ENCODE measurements at places on chromosomes 1 and 21.

DNA sequence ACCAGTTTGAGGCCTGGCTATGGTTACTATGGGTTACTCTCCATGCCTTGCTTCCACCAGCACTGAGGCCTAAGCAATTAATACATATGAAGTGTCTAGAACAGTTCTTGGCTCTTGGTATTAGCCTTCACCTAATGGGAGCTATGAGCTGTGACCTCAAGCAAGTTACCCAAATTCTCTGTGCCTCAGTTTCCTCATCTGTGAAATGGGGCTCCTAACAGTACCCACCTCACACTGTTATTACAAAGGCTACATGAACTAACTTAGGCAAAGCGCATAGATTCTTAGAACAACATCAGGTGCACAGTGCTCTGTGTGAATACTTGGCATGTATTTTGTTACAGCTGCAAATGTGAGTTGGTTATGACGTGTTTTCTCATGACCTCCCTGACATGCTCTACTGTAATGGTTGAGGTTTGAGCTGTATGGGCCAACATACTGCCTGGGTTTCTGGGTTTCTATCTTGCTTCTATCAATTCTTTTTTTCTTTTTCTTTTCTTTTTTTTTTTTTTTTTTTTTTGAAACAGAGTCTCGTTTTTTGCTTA lies 26.5 kb downstream of the CDCP2 start:
- no peak for DNase-seq

DNA sequence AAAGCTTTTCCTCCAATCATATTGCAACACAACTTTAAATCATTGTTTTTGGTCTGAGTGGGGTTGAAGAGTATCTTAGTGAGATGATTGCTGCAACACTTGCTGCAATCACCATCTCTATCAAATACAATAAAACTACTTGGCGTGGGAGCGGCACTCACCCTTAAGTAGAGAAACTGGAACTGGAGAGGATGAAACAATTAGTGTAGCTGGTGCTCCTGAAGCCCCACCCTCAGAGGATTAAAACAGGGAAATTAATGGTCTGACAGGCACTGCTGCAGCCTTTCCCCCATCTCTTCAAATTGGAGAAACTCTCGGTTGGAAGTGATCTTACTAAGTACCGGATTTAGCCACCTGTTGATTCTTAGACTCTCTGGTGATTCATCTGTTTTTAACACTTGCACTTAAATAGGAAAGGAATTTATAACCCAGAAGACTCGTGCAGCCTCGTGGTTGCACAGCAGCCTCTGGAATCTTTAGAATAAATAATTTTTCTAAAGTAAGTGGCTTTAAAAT lies 80.5 kb upstream of the KIF26B start:
- DNase-seq = no peak

GRCh38 chr1:93537924-93538323 lies 90.0 kb downstream of the FNBP1L start:
- no peak for DNase-seq

DNA sequence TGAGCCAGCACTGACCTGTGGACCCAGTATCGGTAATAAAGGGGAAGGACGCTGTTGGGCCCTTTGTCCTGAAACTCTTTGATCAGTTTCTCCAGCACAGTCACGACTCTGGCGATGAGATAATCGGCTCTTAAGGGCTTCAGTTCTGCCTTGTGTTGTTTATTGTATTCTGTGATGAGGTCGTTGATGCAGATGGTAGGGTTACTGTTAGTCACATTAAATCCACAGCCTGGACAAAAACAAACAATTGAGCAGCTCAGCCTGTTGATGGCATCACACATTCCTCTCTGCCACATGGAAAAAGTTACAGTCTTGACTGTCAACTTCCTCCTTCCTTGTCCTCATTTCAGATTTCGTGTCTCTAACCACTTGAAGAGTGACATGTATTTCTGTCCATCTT lies 57.6 kb downstream of the SIM2 start:
- no peak for DNase-seq

DNA sequence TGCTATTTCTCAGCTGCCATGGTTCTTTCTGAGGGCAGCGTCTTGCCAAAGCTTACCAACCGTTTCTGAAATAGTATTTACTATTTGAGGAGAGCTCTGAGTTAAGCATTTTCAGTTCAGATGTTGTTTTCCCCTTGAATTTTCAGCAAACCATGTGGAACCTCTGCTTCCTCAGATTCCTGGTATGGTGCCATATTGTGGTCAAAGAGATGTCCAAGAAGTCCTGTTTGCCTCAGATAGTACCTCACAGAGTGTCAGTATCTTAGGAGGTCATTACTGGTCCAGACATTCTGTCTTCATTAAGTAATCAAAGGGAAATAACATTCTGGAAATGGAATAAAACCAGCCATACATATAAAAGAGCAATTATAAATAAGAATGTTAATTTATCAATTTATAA lies 36.6 kb downstream of the VANGL2 start:
- DNase-seq = no peak

- no peak for DNase-seq
These were observed 1.4 kb upstream of the RBM15 start for GRCh38 chr1:110337704-110338308.

GRCh38 chr1:10625076-10625475 lies 150.3 kb downstream of the PEX14 start:
- no peak for DNase-seq

DNA sequence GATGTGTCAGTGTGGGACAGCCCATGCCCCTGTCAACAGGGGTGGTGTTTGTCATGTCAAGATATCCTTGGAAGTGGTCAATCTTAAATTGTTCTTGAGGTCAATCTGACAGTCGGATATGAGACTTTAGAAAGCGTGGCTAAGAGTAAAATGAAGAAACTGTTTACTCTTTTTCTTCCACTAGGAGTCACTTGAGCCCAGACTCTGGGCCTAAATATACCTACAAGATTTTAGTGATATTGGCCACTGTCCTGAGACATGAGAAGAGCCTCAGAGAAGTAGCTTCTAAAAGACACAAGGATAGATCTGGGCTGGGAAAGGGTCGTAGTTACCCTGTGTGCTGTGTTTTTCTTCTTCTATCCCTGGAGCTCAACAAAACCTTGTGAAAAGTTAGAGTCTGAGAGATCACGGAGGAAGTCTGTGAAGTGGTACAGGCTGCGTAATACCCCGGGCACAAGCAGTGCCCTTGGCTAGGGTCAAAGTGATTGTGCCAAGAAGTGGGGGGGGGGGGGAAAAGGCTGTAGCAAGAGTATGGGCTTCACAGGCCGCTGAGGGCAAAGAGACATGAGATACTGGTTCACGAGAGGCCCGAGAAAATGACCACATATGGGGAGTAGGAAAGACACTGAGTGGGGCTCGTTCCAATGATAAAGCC lies 355.2 kb upstream of the GREM2 start:
- DNase-seq = no peak

- DNase-seq = no peak
These were observed 245.6 kb downstream of the SIPA1L2 start for GRCh38 chr1:232384171-232384883.

DNA sequence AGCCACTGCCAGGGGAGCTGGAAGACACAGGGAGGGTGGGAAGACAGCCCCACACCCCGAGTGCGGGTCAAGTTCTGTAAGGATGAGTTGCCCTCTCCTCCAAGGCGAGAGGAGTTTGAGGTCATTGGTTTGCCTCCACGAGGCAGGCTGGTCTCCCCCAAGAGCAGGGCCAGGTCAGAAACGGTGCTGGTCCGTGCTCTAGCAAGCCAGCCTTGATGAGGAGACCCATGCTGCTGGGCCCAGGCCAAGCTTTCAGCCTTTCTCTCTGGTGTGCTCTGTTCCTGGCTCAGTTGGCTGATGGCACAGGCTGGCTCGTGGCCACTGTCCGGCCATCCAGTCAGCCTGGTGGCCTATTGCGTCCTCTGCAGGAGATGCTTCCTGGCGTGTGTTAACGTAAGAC lies 12.0 kb upstream of the PCBP3 start:
- no peak for DNase-seq

GRCh38 chr1:4404854-4405590 lies 249.4 kb upstream of the AJAP1 start:
- DNase-seq = no peak

DNA sequence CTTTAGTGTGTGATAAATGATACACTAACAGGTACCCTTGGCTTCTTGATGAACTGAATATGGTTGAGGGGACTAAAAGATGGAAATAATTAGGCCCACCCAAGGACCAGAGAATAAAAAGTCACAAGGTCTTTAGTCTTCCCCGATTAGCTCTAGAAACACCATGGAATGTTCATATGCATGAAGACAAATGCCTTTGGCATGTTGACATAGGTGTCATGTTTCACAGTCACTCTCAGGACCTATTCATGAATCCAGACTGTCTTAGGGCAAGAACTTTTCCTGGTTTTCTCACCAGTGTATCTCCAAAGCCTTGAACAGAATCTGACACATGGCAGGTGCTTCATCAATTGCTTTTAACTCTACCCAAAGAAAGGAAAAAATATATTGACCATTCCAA lies 412.8 kb downstream of the AJAP1 start:
- no peak for DNase-seq

DNA sequence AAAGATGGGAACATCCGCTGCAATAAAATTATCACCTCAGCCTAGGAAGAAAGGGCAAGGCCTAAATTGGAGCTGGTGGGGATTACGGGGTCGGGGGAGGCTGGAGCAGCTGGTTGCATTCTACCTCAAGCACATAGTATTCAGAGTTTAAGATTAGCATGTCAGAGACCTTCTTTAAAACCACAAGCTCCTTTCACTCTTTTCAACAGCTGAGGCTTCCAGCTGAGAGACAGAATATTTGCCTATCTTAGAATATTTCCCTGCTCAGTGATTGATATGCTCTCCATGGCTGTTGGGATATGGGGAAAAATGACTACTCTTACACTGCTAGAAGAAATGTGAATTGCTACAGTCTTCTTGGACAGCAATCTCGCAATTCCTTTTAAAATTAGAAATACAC lies 248.6 kb downstream of the TBX15 start:
- no peak for DNase-seq

GRCh38 chr1:176854121-176854520 lies 310.4 kb downstream of the ASTN1 start:
- no peak for DNase-seq

- DNase-seq = no peak
These were observed 21.3 kb upstream of the RUNX3 start for GRCh38 chr1:24951337-24951736.

DNA sequence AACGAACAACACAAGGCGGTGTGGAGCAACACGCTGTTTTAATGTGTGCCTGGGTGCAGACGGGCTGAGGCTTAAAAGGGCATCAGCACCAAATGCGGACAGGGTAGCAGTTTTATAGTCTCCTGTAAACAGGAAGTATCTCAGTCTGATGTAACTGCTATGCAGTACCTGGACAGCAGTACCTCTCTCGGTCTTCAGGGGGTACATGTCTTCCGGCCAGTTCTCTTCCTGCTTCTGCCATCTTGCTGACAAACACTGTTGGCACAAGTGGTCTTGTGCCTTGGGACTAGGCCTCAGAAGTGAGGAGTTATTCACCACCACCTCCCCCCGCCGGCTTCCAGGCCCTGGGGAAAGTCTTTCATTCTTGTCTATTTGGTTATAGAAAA lies 49.7 kb upstream of the APOBEC4 start:
- no peak for DNase-seq

GRCh38 chr1:201537891-201538611 lies 876 bp upstream of the NAV1 start:
- DNase-seq = no peak

DNA sequence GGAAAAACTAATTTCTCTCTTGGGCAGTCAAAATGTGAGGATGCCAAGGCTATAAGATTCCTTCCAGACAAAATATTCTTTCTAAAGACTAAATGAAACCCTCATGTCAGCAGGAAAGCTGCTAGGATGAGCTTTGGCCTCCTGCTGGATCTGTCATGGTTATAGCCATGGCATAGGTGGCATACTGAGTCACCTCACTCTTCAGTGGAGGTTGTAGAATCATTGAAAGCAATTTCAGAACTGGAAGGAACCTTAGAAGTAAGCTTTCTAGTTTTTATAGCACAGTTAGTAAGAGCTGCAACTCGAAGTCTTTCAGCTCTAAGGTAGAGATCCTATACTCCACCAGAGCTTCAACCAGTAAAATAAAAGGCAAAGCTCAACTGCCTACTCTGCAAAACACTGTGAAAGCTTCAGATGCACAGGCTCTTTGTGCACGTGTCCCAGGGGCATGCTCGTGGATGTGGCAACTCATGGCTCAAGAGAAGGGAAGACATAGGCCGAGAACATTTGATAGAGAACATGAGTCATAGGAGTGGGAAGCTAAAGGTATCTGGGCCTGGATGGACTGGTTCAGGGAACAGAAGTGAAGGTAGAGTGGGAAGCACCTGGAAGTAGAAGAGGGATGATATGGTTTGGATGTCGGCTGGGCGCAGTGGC lies 5.8 kb downstream of the AVPR1B start:
- no peak for DNase-seq

- DNase-seq = no peak
These were observed 160.1 kb downstream of the FASLG start for GRCh38 chr1:172818841-172819527.

- DNase-seq = no peak
These were observed 4.0 kb upstream of the ZBTB18 start for GRCh38 chr1:244046907-244047611.

- no peak for DNase-seq
These were observed 12.7 kb upstream of the ZYG11B start for GRCh38 chr1:52713590-52713989.

GRCh38 chr1:151511636-151512215 lies 539 bp downstream of the CGN start:
- peak; percentile 75 for DNase-seq

DNA sequence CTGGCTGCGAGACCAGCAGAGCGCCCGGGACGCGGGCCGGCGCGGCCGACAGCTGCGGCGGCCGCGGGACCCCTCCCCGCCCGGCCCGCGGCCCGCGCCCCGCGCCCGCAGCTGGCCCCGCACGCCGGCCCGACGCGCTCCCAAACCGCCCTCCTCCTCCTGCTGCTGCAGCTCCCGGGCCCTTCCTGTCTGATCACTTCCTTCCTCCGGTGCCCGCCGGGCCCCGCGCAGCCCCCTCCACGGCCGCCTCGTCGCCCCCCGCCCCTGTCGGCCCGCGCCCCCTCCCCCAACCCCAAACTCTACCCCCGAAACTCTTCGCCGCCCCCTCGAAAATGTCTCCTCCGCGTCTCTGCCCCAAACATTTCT lies 594 bp downstream of the LUZP1 start:
- no peak for DNase-seq

DNA sequence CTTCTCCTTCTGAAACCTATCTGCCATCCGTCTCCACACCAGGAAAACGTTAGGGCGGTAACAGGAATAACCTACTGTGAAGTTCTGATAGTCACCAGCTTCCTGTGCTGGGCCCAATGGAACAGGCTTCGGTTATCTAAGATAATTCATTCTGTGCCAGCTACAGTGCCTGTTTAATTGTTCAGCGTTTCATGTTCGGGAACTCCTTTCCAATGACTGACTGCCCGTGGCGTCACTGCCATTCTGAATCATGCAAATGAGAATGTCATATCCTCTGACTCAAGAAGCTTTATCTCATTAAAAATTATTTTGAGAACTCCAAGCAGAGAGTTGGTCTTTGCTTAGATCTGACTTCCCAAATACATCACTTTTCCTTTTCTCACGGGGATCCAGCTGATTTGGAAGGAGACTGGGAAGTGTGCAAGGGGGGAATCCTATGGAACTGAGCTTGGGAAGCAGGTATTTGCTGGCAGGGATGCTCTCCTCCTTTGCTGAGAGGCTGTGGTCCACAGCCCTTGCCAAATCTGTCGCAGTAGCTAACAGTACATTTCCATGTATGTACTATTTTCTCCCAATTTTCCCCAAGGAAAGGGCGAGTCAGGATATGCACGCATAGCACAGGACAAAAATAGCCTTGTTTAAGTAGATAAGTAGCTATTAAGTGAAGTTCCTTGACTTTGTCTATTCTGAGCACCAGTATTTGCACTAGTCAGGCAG lies 358.7 kb downstream of the LTN1 start:
- DNase-seq = no peak

- no peak for DNase-seq
These were observed 34.6 kb upstream of the GRIK3 start for GRCh38 chr1:37068897-37069296.

GRCh38 chr1:223341121-223341520 lies 22.9 kb downstream of the SUSD4 start:
- no peak for DNase-seq
